Activated T-cell treated with anti-CD3 and anti-CD28 coated beads for 24 hours (primary cell): ENCODE measurements at places on chromosomes 16 and 17.

DNA sequence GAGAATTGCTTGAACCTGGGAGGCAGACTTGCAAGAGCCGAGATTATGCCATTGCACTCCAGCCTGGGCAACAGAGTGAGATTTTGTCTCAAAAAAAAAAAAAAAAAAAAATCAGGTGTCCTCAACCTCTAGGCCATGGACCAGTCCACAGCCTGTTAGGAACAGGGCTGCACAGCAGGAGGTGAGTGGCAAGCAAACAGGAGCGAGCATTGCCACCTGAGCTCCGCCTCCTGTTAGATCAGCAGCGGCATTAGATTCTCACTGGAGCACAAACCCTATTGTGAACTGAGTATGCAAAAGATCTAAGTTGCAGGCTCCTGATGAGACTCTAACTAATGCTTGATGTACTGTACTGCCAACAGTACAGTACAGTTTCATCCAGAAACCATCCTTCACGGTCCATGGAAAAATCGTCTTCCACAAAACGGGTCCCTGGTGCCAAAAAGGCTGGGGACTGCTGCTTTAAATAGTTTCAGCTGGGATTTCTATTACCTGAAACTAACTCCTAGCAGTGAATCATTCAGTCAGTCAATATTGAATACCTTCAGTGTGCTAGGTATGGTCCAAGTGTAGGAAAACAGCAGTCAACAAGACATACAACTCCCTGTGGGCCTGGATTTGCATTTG is 56.3 kb upstream of the DHX40 start:
- DNase-seq: no peak

DNA sequence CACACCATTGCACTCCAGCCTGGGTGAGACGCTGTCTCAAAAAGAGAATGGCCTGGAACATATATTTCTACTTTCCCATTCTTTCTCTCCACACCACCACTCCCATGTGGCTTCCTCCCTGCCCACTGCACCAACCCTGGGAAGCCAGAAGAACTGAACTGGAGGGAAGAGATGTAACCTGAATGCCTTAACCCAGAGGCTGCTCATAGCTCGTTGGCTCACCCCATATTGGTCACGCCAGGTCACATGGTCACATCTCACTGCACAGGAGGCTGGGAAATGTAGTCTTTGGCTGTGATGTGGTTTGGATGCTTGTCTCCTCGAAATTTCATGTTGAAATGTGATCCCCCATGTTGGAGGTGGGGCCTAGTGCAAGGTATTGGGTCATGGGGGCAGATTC is 5.9 kb upstream of the DNAH17 start:
- DNase-seq: no peak

- DNase-seq: no peak
These were observed 229.2 kb downstream of the SHISA9 start for GRCh38 chr16:13130586-13130985.

DNA sequence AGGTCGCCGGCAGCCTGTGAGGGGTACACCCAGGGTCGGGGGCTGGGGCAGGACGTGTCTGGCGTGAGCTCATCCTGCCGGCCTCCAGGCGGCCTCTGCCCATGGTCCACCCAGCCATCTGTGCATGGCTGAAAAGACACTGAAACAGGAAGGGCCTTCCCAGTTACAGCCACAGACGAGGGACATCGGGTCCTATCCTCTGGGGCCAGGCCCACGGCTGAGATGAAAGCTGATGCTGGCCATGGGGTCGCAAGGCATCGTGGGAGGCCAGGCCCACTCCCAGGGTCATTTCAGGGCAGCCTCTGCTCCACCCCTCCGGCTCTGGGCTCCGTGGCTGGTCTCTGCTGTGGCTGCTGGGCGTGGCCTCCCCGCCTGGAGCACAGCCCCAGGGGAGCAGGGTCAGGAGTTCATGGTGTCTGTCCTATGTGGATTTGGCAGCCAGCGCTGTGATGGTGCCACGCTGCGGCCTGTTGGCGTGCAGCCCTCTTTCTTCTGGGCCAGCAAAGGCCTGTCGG is 16.6 kb upstream of the ATP6V0C start:
- DNase-seq: no peak

DNA sequence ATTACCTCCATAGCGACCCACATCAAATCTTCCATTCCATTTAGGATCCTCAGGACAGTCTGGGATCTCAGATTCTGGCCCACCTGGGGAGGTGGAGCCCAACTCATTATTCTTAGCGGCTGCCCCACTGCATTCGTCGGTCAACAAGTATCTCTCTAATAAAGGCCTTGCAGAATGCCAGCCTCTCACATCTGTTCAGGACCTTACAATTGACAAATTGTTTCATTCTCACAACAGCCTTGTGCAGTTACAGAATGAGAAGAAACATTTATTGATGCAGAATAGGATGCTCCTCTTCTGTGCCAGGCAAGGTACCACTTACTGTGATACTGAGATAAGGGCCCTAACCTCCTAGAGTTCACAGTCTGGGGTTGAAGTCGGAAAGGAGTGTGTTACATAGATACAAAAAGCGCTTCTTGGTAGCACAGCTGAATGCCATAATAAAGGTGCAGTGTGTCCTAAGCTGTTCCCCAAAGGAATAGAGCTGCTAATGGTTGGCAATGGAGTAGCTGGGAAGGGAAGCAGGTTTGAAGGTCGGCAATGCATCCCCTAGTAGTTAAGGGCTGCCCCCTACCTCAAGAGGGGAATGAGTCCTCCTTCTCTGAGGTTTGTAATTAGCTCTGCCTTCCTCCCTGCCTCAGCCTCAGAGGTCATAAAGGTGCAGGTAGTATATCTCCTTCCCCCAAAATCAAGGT is 2.3 kb upstream of the MPP2 start:
- no peak for DNase-seq

DNA sequence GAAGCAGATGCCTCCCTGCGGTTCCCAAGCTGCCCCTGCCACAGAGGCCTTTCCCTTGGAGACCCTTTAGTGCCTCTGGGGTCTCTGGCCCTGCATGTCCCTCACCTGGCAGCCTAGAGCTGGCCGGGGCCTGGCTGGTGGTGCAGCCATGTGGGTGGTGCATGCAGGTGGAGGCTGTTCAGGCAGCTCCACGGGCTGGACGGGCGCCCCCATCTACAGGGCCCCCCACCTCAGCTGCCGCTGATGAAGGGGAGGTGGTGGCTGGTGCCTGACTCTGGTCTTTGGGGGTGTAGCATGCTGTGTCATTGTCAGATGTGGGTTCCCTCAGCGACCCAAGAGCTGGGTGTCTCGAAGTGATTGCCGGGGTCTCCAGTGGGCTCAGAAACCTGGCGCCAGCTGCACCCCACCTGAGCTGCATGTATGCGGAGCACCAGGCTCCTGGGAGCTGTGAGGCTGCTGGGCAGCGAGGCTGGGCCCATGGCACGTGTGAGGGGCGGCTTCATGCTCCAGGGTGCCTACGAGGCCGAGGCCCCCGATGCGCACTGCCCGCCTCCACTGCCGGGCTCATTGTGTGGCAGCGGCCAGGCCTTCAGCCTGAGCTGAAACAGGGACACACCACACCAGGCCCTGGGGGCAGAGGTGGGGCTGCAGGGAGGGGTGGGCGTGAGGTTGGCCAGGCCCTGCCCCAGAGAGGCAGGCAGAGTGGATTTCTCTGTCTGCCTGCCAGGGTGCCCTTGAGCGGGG is 57.0 kb downstream of the BAIAP2 start:
- no peak for DNase-seq

- DNase-seq: no peak
These were observed 2.5 kb downstream of the CAPNS2 start for GRCh38 chr16:55569025-55569424.

DNA sequence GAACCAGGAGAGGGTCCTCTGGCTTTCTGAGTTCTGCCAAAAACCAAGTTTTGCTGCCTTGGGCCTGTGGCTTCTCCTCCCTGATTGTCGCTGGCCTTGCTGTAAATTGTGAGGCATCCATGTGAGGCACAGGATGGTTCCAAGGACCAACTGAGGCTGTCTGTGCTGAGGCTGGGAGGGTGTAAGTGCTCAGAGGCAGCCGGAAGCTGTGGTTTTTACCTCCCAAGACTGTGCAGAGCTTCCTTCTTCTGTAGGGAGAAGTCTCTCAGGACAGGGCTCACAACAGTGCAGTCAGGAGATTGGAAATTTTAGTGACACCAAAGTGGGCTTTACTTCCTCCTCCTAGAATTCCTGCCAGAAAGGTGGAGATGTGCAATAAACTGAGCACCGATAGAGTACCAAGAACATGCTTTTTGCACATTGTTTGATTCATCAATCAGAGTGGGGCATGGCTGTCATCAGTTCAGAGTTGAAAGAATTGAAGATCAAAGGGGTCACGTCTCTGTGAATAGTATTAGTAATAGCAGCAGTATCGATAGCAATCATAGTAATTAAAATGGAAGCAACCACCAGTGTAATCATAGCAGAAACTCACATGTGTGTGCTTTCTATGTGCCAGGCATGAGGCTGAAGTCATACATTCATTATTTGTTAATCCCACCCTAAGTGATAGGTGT is 467.1 kb downstream of the WWOX start:
- no peak for DNase-seq

DNA sequence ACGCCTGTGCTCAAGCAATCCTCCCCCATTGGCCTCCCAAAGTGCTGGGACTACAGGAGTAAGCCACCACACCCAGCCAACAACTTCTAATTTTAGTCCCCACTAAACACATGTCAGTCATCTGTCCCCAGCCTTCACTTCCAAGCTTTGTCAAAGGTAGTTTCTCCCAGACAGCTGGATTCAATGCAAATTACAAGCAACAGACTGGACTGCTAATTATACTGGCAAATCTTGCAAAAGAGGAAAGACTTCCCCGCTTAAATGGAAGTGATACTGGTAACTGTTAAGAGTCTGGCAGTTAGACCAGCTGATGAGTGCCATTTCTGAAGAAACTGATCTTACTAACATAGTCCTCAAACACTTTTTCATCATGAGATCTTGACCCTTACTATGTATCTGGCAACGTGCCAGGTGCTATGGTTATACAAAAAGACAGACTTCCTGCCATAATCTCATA is 8.2 kb upstream of the GGA2 start:
- no peak for DNase-seq

DNA sequence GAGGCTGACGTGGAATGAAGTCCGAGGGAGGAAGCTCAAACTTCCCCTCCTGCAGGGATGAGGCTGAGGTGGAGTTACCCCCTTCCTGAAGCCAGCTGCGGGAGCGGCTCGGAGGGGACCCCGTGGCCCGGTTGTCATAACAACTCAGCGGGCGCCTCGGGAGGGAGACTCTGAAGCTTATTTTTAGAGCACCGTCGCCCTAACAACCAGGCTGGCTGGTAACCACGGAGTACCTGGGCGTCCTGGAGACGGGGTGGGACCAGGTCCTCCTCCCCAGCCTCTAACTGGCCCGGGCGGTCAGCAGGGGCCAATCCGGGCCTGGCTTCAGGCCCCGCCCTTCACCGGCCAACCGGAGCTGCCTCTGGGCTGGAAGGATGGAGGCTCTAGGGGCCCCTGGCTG is 27.7 kb downstream of the NECAB2 start:
- DNase-seq: no peak

GRCh38 chr16:79647586-79647985 is 47.0 kb upstream of the MAF start:
- DNase-seq: no peak

DNA sequence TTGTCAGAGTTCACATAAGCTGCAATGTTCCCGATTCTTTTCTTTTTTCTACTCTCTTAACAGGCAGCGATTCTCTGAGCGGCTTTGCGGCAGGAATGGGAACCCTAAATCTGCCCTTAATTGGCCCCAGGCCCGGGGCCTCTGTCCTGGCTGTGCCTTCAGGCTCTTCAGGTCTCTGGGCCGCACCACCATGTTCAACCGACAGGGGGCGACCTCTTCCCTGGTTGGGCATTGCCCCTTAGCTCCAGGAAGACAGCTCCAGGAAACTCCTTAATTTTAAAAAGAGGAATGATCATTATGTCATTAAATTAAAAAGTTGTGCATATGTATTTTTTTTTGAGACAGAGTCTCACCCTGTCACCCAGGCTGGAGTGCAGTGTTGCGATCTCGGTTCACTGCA is 20.3 kb downstream of the CACNG5 start:
- no peak for DNase-seq

DNA sequence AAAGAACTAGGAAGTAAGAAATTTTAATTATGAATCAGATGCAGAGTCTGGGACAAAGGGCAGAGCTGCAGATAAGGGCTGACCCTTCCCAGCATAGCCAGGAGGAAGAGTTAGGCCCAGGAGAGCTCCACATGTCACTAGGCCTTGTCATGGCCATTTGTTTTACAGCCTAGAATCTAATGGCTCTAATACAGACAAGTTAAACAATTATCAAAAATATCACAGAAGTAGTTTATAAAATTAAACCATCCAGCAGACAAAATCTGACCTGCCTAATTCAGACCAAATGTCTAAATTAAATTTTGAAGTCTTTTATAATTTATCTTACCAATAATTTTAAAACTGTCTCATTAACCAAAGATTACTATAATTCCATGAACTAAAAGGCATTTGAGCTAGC is 1369.5 kb downstream of the CDH11 start:
- DNase-seq: no peak

- no peak for DNase-seq
These were observed 102.9 kb downstream of the HIC1 start for GRCh38 chr17:2157675-2158395.

GRCh38 chr17:80319999-80320344 is 59.3 kb downstream of the RNF213 start:
- DNase-seq: no peak

GRCh38 chr17:78113804-78114785 is 14.5 kb downstream of the TMC6 start:
- no peak for DNase-seq

GRCh38 chr16:2365397-2366294 is 25.1 kb upstream of the ABCA3 start:
- no peak for DNase-seq

GRCh38 chr17:39548494-39549225 is 59.1 kb downstream of the NEUROD2 start:
- DNase-seq: no peak

GRCh38 chr16:86227801-86228200 is 282.5 kb upstream of the FOXF1 start:
- DNase-seq: no peak

- DNase-seq: no peak
These were observed 6.3 kb upstream of the IGF2BP1 start for GRCh38 chr17:48990882-48991357.

DNA sequence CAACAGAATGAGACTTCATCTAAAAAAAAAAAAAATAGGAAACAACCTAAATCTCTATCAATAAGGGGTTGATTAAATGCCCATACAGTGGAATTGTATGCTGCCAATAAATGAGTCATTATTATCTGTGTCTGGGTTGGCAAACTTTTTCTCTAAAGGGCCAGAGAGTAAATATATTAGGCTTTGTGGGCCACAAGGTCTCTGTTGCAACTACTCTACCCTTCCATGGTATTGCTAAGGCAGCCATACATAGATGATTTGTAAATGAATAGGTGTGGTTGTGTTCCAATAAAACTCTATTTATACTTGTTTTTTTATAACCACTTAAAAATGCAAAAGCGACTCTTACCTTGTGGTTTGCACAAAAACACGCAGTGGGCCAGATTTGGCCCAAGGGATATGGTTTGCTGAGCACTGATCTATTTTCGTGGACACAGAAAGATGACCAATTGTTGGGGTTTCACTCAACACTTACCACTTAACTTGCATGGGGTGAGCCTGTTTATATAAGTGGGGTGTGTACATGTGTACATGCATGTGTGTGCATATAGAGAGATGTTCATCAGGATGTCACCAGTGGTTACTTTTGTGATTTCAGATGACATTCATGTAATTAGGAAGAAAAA is 12.4 kb upstream of the IL4R start:
- DNase-seq: no peak
